ENCODE measurements at places on chromosomes 16 and 17. TPM values are rescaled to one million over a fixed set of nuclear protein-coding genes. Genes with fewer than 3 reads are reported as not detected.

DNA sequence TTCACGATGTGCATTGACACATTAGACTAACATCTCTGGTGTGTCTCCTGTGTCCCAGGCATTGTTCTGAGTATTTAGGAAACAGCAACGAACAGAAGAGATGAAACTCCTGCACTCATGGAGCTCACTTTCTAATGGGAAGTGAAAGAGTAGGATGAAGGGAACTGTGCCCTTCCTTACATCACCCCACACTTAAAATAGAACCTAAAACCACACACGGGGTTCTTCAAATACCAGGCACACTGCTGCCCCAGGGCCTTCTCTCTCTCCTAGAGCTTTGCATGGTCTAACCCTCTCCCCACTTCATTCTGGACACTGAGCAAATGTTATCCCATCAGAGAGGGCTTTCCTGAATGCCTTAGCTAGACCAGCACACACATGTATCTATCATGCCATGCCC is 33.7 kb downstream of the TRIM25 start:
- no peak for DNase-seq

DNA sequence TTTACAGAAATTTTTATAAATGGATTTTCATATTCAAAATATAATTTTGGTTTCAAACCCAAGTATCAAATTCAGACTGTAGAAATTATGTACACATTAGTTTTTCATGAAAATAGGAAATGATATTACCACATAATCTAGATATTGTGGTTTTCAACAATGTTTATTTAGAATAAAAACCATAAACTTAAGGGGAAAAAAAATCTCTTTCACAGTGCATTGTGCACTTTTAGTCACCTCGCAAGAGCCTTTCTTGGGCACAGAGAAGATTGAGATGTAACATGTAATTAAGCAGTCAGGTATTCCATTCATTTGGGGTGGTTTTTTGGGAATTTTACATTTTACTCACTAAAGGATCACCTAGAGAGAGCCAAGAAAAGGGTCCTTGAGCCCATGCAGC is 104.0 kb downstream of the TANC2 start:
- no peak for DNase-seq

- no peak for DNase-seq
Measured at GRCh38 chr16:52257534-52257933, 289.4 kb downstream of the TOX3 start.

- DNase-seq, result no peak
Measured at GRCh38 chr17:72349491-72349995, 228.7 kb downstream of the SOX9 start.

Gene NPIPA2
- polyA plus RNA-seq, result not detected

Gene CLEC19A
- polyA plus RNA-seq, result not detected

Gene CCL13
- polyA plus RNA-seq, result 0.17 TPM

Gene CIAPIN1
- 82.3 TPM for polyA plus RNA-seq

Measured in right renal pelvis (tissue), 4 donors.